ENCODE measurements at places on chromosomes 3 and 15.

- DNase-seq, result no peak
Measured at GRCh38 chr3:96012939-96013338, 801.5 kb upstream of the EPHA6 start.

DNA sequence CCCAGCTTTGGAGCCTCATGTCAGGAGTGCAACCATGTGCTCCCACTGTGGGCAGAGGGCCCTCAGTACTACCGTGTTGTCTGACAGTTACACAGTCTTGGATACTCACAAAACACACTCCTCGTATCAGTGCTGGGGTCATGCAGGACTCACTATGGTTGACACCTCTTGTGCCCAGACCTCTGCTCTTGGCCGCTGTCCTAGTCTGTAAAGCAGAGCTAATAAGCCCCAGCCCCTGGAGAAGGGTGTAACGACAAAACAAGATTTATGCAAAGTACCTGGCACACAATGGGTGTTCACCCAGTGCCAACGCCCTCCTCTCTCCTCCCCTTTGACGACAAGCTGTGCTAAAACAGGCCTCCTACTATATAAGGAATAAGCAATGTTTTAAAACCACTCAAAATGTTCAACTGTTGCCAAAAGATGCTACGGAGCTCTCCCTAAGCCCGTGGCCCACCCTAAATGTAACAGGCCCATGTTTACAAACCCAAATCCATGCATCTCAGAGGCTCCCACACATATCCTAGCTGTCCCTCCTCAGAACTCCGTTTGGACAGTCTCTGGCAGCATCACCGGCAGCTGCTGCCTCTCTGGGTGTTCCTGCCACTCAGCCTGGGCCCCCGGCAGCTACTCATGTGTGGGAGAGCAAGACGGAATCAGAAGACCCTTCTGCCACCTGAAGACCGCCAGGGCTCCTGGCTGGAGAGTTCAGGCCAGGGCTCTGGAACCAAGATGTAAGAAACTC is 65.8 kb downstream of the MRPL46 start:
- no peak for DNase-seq

DNA sequence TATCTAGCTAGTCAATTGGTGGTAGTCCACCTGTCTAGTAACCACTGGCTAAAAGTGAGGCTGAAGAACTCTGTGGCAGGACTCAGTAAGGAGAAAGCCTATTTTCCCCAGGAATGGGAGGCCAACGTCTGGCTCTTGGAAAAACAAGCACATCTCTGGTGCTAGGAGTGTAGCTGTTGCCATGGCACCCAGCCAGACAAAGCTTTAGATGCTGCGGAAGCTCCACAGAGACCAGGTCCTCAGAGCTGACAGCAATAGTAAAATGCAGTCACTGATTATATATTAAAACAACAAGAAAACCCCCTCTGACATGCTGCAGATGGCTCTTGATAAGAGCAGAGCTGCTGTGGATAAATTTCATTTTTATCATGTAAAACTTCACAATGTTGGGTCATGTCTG is 124.9 kb upstream of the STRIT1 start:
- DNase-seq, result no peak

- DNase-seq, result no peak
Measured at GRCh38 chr3:159751752-159752151, 236.9 kb upstream of the IL12A start.

DNA sequence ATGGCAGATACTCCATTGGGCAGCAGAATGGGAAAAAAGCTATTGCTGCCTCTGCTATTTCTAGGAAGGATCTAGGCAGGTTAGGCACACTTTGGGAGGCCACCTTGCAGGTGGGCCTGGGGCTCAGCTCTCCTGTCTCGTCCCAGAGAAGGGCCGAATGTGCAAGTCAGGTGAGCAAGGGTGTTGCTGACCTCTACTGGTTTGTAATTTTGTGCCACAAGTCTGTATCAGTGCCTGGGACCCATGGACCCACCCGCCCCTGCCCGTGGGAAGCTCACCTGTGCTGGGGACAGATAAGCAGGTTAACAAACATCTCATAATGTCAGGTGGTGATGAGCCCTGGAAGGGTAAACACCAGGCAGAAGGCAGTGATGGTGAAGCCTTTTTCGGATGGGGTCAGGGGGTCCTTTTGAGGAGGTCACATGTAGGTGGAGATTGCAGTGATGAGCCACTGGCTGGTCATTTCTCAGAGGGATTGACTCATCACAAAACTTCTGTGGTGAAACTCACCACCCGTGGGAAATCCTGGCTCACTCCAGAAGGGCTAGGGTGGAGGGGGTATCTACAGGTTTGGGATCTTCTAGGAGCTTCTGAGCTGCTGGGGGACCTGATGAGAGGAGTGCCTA is 161.3 kb downstream of the KLF13 start:
- DNase-seq, result peak; percentile 56

DNA sequence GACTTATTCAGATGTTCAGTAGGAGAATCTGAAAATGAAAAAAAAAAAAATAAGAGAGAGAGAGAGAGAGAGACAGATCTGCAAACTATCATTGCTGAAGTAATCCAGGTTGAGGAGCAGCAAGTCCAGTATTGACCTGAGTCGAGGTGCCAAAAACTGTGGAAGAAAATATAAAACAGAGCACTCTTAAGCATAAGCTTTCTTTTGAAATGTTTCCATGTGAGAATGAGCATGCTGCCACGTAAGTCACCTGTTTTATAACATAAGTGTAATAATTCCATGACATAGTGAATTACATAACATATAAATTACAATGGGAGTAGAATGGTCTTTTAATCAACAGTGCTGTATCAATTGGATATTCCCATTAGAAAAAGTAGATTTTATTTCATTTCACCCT is 218.2 kb downstream of the BCHE start:
- DNase-seq, result no peak

GRCh38 chr3:8863891-8864290 is 94.5 kb upstream of the OXTR start:
- no peak for DNase-seq

GRCh38 chr3:152977366-152977765 is 142.4 kb downstream of the P2RY1 start:
- no peak for DNase-seq

DNA sequence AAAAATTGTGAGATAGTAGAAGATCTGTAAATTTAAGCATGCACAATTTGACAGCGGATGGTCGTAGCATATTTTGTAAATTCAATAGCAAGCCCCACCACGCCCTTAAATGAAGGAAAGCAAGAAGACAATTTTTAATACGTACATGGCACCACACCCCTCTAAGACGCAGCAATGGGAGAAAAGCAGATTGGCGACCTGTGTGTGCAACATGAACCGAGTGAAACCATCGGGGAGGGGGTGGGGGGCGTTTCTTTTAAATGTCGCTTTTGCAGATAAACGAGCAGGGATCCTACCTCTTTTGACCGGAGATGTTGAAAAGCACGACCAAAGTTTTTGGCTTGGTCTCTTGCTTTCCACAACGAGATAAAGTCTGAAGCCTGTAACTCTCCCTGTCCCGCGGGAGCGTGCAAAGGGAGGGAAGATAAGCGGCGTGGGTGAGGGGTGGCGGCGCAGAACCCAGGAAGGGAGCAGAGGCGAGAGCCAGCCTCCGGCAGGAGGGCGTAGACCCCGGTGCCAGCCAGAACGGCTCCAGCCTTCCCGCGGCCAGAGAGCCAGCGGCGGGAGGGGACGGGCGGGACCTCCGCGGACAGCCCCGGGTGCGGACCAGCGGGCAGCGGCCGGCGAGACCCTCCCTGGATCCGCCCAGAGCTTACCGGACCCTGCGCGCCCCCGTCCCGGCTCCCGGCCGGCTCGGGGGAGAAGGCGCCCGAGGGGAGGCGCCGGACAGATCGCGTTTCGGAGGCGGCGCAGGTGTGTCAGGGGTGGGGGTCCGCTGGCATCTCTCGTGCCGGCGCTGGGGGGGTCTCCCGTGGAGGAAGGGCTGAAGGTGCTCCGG is at the start of gene CHL1:
TSS of gene CHL1 (plus strand) at position 453 of the 838 bp plus-strand sequence. CDS start 123,014 bp downstream, outside the sequence.
- no peak for DNase-seq

Measured in inflammatory macrophage treated with lipopolysaccharide for 1 hour (primary cell).